ENCODE measurements at places on chromosomes 11 and 22.

- H3K4me3 ChIP-seq = no peak overlapping the region
- peak; percentile 61 for DNase-seq
- H3K27me3 ChIP-seq = peaks cover 15% of the 10 kb centered on the region
- H3K36me3 ChIP-seq = no peaks in the 10 kb centered on the region
- peaks cover 60% of the 10 kb centered on the region for H3K4me1 ChIP-seq
- peak overlapping the region; percentile 91 for H3K27ac ChIP-seq
Measured at GRCh38 chr11:61526956-61527731, 18.6 kb downstream of the LRRC10B start.

DNA sequence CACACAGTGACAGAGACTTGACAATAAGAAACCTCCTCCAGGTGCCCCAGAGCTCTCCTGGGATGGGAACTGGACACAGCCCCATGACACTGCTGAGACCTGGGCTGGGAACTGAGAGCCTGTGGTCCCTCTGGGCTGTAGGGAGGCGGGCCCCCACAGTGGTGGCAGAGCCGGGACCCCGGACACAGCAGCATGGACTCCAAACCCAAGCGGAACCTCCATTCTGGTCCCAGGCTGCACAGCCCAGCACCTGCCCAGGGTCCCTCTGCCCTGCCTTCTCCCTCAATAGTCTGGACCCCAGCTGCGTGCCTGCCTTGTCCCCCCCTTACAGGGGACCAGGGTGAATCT, 8.4 kb upstream of the APOBEC3H start:
- H3K27me3 ChIP-seq = no peaks in the 10 kb centered on the region
- no peak overlapping the region for H3K27ac ChIP-seq
- no peaks in the 10 kb centered on the region for H3K36me3 ChIP-seq
- no peak overlapping the region for H3K4me3 ChIP-seq

DNA sequence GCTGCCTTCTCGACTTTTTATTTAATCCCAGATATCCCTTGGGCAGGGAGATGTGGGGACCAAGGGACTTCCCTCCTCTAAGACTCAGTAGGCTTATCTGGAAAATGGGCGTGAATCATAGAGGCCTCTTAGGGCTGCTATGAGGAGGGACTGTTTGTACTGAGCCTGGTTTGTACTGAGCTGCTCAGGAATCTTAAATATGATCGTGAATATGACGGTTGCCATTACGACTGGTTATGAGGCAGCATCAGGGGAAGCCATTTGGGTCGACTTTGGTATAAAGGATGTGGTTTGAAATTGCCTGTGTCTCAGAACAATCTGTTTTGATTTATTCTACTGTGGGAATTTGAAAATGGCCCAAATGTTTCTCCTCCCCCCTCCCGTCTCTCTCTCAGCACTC, 20.6 kb downstream of the TSPAN18 start:
- no peak overlapping the region for H3K4me3 ChIP-seq
- no peak for DNase-seq
- H3K4me1 ChIP-seq = no peaks in the 10 kb centered on the region
- H3K27ac ChIP-seq = peak overlapping the region; percentile 85
- H3K36me3 ChIP-seq = no peaks in the 10 kb centered on the region
- H3K27me3 ChIP-seq = no peaks in the 10 kb centered on the region

DNA sequence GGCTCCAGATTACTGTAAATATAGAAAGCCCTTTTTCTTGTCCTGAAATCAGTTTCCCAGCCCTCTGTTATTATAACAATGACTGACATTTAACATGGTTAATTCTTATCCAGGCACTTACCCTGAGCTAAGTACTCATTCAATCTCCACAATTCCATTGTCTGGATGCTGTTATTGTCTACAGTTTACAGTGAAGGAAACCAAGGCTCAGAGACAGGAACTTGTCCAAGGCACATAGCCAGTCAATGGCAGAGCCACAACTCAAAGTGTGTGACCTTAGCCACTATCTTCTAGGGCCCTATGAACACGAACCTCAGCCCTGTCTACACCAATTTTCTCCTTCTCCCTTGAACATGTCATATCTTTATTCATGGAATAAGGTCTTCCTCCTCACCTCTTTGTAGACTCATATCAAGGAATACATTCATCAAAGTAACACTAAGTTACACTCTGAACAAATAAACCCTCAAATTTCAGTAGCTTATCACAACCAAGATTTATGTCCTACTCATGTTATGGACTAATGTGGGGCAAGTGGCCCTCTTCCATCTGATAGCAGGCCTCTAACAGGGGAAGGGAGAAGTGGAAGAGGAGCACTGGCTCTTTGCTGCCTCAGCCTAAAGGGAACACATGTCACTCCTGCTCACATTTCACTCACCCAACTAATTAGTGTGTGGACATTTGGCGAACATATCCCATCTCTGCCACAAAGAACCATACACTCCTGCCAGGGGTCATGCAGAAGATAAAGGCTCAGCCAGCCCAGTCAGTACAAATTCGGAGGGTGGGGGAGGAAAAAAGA, 39.3 kb upstream of the APLNR start:
- no peak overlapping the region for H3K4me3 ChIP-seq
- no peak for DNase-seq
- no peaks in the 10 kb centered on the region for H3K36me3 ChIP-seq
- H3K27me3 ChIP-seq = no peaks in the 10 kb centered on the region
- 0 out of 2 replicates have a peak, but pooled peaks cover 5% of the 10 kb centered on the region for H3K4me1 ChIP-seq
- no peak overlapping the region for H3K27ac ChIP-seq

- no peak for DNase-seq
- H3K36me3 ChIP-seq = peaks cover 53% of the 10 kb centered on the region
- no peaks in the 10 kb centered on the region for H3K4me1 ChIP-seq
Measured at GRCh38 chr11:94961255-94961654, 12.1 kb downstream of the CWC15 start.

- no peaks in the 10 kb centered on the region for H3K36me3 ChIP-seq
- no peaks in the 10 kb centered on the region for H3K4me1 ChIP-seq
- H3K27me3 ChIP-seq = no peaks in the 10 kb centered on the region
- no peak for DNase-seq
- H3K27ac ChIP-seq = no peak overlapping the region
Measured at GRCh38 chr11:31652528-31652927, 143.0 kb downstream of the ELP4 start.
